ENCODE measurements at places on chromosomes 1 and 21.

DNA sequence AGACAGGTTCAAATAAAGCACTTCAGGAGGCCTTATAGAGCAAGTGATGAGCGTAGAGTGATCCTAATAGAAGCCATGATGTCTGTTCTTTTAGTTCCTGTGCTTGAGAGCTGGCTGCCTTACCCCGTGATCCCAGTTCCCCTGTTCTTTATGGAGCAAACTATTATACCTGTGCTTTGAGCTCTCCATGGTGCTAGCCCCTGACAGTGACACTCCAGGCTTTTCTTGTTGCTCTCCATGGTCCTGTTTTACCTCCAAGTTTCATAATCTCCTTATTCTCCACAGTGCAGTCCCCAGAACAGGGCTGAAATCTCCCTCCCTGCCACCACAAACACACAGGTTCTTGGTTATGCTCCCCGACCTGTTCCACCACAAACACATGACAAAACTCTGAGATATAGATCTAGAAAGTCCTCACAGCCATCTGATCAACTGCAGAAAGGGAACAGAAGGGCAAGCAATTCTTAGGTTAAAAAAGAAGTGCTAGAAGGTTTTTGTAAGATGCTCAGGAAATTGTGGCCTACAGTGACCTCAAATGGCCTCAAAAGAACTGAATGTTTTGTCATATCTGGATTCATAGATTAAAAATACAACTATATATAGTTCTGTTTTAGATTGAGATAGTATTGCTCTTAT, 6.0 kb downstream of the CADM3 start:
- DNase-seq, result peak; percentile 81

GRCh38 chr1:65827346-65827745, 34.7 kb downstream of the PDE4B start:
- DNase-seq, result no peak

- no peak for DNase-seq
These were observed 16.4 kb upstream of the MAPKAPK2 start for GRCh38 chr1:206668351-206668750.

GRCh38 chr1:6496365-6496721, 4.9 kb upstream of the PLEKHG5 start:
- no peak for DNase-seq

DNA sequence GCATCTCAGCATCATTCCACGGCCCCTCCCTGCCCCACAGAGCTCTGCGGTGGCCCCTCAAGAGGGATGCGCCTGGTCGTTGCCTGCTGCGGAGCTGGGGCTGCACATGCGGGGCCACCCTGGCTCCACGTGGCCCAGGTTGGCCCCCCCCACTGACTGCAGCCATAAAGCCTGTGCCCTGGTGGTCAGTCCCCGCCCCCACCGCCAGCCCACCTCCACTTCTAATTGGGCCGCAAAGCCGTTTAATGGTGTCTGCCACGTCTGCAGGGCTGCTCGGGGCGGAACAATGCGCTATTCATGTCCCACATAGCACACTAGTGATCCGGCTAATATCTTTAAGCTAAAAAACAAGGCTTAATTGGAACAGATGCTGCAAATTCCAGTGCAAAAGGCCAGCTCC, 33.5 kb upstream of the ACTRT2 start:
- no peak for DNase-seq

DNA sequence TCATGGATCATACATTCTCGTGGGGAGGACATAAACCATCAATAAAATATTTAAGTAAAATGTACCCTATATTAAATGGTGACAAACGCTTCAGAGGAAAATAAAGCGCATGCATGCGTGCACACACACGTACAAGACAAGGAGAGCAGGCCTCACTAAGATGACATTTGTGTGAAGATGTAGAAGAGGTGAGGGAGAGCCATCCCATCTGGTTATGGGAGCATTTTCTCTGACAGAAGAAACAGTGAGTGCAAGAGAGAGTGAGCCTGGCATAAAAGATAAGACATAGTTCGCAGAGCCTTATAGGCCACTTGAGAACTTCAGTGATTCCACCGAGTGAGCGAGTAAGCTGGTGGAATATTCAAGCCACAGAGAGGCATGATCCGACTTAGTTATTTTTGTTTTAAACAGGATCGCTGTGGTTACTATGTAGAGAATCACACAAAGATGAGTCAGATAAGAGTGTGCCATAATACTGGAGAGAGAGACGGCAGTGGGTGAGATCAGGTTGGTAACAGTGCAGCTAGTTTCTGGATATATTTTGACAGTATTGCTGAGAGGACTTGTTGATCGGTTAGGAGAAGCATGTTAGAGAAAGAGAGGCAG, 624.2 kb downstream of the PLPP3 start:
- no peak for DNase-seq

DNA sequence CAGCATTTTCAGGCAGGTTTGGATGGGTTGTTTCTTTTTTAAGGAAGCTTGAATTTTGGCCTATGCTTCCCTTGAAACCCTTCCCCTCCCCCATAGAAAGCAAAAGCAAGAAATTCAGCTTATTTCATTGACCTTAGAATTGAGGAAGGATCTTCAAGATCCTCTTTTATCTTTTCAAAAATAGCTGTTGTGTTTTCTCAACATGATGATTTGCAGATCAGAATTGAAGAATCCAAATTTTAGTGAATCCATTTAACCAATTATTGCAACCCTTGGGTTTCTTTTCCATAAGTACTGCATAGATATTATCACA, 73.7 kb downstream of the LRRC8C start:
- no peak for DNase-seq

- DNase-seq, result no peak
These were observed 130.2 kb upstream of the ATP1B1 start for GRCh38 chr1:168976267-168976666.

- DNase-seq, result no peak
These were observed 161.6 kb upstream of the KCNJ15 start for GRCh38 chr21:38095220-38095619.

DNA sequence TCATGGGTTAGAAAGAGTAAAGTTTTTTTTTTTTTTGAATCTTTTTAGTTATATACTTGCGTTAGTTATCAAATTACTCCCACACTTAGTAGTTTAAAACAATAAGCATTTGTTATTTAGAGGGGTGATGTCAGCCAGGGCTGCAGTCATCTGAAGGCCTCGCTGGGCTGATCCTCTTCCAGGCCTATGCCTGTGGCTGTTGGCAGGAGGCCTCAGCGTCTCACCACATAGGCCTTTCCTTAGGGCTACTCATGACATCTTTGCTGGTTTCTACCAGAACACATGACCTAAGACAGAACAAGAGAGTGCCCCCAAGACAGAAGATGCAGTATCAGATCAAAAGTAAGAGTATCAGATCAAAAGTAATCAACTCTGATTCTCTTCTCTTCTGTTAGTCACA, 167.4 kb downstream of the HHAT start:
- no peak for DNase-seq

GRCh38 chr1:201949491-201949890, 3.1 kb upstream of the LMOD1 start:
- no peak for DNase-seq

DNA sequence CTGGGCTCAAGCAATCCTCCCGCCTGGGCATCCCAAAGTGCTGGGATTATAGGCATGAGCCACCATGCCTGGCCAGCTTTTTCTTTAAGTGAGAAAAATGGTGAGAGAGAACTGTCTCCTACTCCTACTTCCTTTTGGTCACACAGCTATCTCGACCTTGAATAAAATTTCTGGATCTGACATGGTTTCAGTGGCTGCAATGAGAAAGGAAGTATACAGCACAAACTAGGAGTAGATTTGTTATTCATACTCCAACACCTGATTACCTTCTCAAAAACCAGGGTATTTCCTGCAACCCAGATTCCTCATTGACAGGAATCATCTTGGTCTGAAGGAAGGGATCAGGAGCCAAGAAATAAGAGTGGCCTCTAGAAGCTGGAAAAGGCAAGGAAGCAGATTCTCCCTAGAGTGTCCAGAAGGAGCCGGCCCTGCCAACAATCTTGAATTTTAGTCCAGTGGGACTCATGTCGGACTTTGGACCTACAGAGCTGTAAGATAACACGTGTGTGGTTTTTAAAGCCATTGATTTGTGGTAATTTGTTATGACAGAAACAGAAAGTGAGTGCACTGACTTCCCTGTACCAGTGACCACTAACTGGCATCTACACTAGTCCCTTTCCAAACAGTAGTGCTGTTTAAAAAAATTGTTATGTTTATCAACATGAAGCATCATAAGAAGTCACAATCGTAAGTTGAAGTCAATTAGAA, 516.6 kb downstream of the SMYD3 start:
- DNase-seq, result no peak

DNA sequence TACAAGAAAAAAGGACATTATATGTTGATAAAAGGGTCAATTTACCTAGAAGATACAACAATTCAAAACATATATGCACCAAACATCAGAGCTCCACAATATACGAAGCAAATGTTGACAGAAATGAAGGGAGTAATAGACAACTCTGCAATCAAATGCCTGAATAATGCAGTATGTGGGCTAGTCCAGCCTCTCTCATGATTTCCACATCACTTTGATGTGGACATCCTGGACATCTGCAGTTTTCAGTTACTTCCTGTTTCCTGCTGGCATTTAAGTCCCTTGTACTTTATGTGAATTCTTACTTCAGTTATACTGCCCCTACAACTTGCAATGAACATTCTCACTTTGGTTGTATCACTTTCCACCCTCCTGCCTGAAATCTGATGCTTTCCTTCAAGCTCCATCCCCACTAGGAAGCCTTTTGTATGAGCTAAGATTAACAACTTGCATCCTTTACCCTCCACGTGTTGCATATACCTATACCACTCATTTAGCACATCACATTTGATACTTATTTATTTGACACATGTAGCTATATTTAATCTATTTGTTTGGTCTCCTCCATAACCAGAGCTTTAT, 36.7 kb downstream of the DISC1 start:
- DNase-seq, result no peak

GRCh38 chr1:224252479-224252878, 69.4 kb downstream of the DEGS1 start:
- no peak for DNase-seq

GRCh38 chr21:34091032-34091431, 17.7 kb downstream of the MRPS6 start:
- no peak for DNase-seq

Data from Jurkat, Clone E6-1 (cell line).